ENCODE measurements at places on chromosomes 6 and 20. TPM values are rescaled to one million over a fixed set of nuclear protein-coding genes. Genes with fewer than 3 reads are reported as not detected.
A peak's percentile ranks its signal among the peaks of the same experiment; 100 is the strongest.

The ENPP4 gene
- 8.2 TPM for total RNA-seq

The OPN5 gene
- total RNA-seq = not detected

The NCOA3 gene
- 81.0 TPM for total RNA-seq

The PACRG gene
- total RNA-seq = not detected

The ULBP2 gene
- total RNA-seq = 1.5 TPM

The PAX1 gene
- total RNA-seq = not detected

The OPRM1 gene
- not detected for total RNA-seq

The C6orf52 gene
- total RNA-seq = 1.6 TPM

The ERVFRD-1 gene
- total RNA-seq = not detected

The CALHM4 gene
- total RNA-seq = not detected

The GFRA4 gene
- not detected for total RNA-seq

GRCh38 chr6:148471624-148472159, 129.1 kb downstream of the SASH1 start:
- no peaks in the 10 kb centered on the region for H3K36me3 ChIP-seq
- H3K27ac ChIP-seq = no peak overlapping the region
- H3K27me3 ChIP-seq = peaks cover 27% of the 10 kb centered on the region
- no peaks in the 10 kb centered on the region for H3K4me1 ChIP-seq
- DNase-seq = no peak

DNA sequence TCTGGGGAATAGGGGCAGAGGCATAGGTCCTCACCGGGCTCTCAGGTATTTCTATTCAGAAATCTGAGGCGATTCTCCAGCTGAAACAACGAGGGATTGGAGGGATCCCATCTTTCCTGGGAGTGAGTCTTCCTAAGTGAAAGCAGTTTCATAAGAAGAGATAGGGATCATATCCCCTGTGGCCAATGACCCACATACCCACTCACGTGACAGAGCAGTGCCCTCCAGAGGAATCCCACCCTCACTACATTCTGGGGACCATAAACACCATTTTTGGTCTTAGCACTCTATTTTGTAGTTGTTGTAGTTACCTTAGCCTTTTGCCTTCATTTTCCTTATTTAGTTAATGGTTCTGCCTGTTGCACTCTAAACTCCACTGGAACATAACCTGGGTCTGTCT, 121.1 kb downstream of the GPR63 start:
- no peaks in the 10 kb centered on the region for H3K27me3 ChIP-seq
- H3K36me3 ChIP-seq = no peaks in the 10 kb centered on the region
- H3K4me1 ChIP-seq = no peaks in the 10 kb centered on the region
- no peak overlapping the region for H3K27ac ChIP-seq
- no peak overlapping the region for H3K4me3 ChIP-seq
- DNase-seq = no peak

DNA sequence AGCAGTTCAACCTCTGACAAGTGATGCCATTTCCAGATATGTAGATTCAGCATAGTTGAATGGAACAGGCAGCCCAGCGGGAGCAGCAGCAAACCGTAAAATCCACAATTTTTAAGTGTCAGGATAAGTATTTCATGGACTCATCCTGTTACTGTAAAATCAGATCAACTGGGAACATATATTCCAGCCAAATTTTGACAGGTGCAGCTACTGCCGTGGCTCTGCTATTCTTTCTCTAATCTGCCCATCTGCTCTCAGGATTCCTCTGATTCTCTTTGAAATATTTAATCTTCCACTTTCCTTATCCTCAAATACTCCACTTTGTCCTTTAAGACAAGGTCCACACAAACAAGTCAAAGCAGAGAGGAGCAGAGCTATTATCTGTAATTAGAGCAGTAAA, 245.4 kb upstream of the ASCC3 start:
- H3K4me1 ChIP-seq = no peaks in the 10 kb centered on the region
- no peak overlapping the region for H3K4me3 ChIP-seq
- no peaks in the 10 kb centered on the region for H3K36me3 ChIP-seq
- H3K27ac ChIP-seq = no peak overlapping the region
- DNase-seq = no peak

GRCh38 chr6:91291071-91291470, 704.2 kb upstream of the MAP3K7 start:
- H3K4me3 ChIP-seq = no peak overlapping the region
- DNase-seq = no peak
- no peaks in the 10 kb centered on the region for H3K4me1 ChIP-seq
- H3K27ac ChIP-seq = no peak overlapping the region
- H3K27me3 ChIP-seq = no peaks in the 10 kb centered on the region

DNA sequence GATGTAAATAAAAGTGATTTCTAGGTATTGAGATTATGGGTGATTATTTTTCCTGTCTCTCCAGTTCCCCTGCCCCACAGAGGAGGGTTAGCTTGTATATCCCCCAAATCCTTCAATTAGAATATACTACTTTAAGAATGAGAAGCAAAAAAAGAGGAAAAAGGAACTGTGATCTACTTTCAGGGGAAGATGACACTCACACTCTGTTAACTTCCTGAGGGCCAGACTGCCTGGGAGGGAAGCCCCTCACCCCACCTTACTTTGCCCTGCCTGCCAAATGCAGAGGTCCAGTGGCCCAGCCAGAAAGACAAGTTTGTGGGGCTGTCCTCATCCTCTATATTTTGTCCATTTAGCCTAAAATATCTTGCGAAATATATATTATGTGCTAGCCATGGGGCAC, 9.2 kb upstream of the LY86 start:
- peaks cover 8% of the 10 kb centered on the region for H3K4me1 ChIP-seq
- peaks cover 25% of the 10 kb centered on the region for H3K27me3 ChIP-seq
- peaks cover 4% of the 10 kb centered on the region for H3K36me3 ChIP-seq
- no peak overlapping the region for H3K4me3 ChIP-seq
- no peak for DNase-seq

- no peak overlapping the region for H3K4me3 ChIP-seq
- H3K27me3 ChIP-seq = peaks cover 24% of the 10 kb centered on the region
- no peaks in the 10 kb centered on the region for H3K36me3 ChIP-seq
- H3K4me1 ChIP-seq = peaks cover 20% of the 10 kb centered on the region
Observed at GRCh38 chr20:34311118-34312023, 8.2 kb upstream of the AHCY start.

DNA sequence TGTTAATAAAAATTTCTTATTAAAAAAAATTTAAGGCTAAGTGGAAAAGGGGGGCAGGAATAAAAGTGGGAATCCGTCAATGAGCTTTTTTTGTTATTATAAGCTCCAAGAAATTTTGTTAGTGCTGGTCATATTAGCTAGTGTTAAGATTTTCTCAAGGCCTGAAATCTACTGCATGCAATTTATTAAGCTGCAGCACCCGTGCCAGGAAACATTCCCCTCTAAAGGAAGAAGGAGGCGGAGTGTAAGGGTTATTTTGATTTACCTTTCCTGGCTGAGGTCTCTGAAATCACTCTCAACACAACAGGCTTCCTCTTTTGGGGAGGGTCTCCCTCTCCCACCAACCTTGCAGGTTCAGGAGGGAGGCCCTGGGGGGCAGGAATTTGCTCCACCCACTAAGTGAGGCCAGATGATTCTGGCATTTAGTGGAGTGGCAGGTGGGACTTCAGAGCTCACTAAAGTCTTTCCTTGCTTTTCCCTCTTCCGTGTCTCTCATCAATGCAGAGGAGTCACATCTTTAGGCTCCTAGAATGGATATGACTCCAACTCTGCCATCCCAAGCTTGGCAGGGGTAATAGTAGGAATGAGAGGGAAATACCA, 168.8 kb downstream of the BCAS1 start:
- H3K4me1 ChIP-seq = peaks cover 50% of the 10 kb centered on the region
- no peak overlapping the region for H3K27ac ChIP-seq

DNA sequence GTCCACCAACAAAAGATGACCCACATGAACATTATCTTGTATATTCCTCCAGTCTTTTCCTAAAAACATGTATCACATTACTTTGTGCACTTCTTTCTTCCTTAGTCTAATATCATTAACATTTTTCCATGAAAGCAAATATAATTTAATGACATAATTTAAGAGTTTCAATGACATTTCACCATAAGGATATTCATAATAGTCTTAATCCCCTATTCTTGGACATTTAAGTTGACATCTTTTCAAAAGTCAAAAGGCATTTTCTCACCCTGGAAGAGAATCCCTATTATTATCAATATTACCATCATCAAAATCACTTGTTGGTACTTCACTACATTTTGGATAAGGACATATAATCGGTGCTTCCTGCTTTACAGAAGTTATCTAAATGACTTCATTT, 31.3 kb downstream of the EPHA7 start:
- no peaks in the 10 kb centered on the region for H3K36me3 ChIP-seq
- H3K27ac ChIP-seq = no peak overlapping the region
- DNase-seq = no peak
- no peaks in the 10 kb centered on the region for H3K4me1 ChIP-seq

- no peak overlapping the region for H3K27ac ChIP-seq
- H3K4me1 ChIP-seq = peaks cover 20% of the 10 kb centered on the region
- H3K4me3 ChIP-seq = no peak overlapping the region
- peaks cover 6% of the 10 kb centered on the region for H3K36me3 ChIP-seq
Observed at GRCh38 chr6:107079429-107079828, 35.9 kb downstream of the BEND3 start.

GRCh38 chr6:162625846-162626540, 101.6 kb downstream of the PRKN start:
- H3K4me3 ChIP-seq = no peak overlapping the region
- H3K36me3 ChIP-seq = no peaks in the 10 kb centered on the region
- H3K27ac ChIP-seq = no peak overlapping the region
- H3K4me1 ChIP-seq = no peaks in the 10 kb centered on the region
- no peak for DNase-seq
- H3K27me3 ChIP-seq = no peaks in the 10 kb centered on the region

- no peaks in the 10 kb centered on the region for H3K27me3 ChIP-seq
- no peaks in the 10 kb centered on the region for H3K4me1 ChIP-seq
- H3K27ac ChIP-seq = no peak overlapping the region
- no peak for DNase-seq
- no peak overlapping the region for H3K4me3 ChIP-seq
Observed at GRCh38 chr6:145275787-145276186, 459.5 kb downstream of the EPM2A start.

GRCh38 chr6:63502156-63502555, 70.1 kb upstream of the LOC128125822 start:
- peaks cover 7% of the 10 kb centered on the region for H3K4me1 ChIP-seq
- H3K27me3 ChIP-seq = peaks cover 7% of the 10 kb centered on the region
- DNase-seq = no peak
- no peaks in the 10 kb centered on the region for H3K36me3 ChIP-seq

GRCh38 chr6:2959909-2960719, 11.3 kb downstream of the SERPINB6 start:
- DNase-seq = peak; percentile 5
- no peak overlapping the region for H3K27ac ChIP-seq
- no peaks in the 10 kb centered on the region for H3K4me1 ChIP-seq

GRCh38 chr20:58707770-58708169, 15.2 kb downstream of the NPEPL1 start:
- no peak overlapping the region for H3K4me3 ChIP-seq
- no peak for DNase-seq
- H3K27me3 ChIP-seq = no peaks in the 10 kb centered on the region
- H3K4me1 ChIP-seq = peaks cover 3% of the 10 kb centered on the region

- peak; percentile 43 for DNase-seq
- H3K4me1 ChIP-seq = peaks cover 82% of the 10 kb centered on the region
- H3K27ac ChIP-seq = peak overlapping the region; percentile 77
- H3K36me3 ChIP-seq = peaks cover 43% of the 10 kb centered on the region
- H3K27me3 ChIP-seq = no peaks in the 10 kb centered on the region
Observed at GRCh38 chr6:42339991-42340401, 111.7 kb downstream of the TRERF1 start.

DNA sequence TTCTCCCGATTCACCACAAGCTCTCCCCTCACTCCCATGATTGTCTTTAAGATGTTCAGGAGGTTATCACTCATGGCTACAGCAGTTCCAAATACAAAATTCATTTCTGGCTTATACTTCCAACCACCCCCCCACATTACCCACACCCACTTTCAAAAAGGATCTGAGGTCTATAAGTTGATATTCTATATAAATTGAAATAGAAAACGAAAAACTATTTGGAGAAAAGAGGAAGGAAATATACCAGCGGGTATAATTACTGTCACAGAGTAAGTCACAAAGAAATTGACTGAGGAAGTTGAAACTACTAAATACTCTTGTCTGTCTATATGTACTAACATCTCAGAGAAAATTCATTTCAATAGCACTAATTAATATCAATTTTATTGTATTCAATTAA, 112.7 kb upstream of the TNFAIP3 start:
- no peak overlapping the region for H3K27ac ChIP-seq
- peaks cover 3% of the 10 kb centered on the region for H3K36me3 ChIP-seq
- H3K27me3 ChIP-seq = no peaks in the 10 kb centered on the region
- DNase-seq = no peak
- H3K4me3 ChIP-seq = no peak overlapping the region
- H3K4me1 ChIP-seq = peaks cover 7% of the 10 kb centered on the region

- no peak for DNase-seq
- H3K4me1 ChIP-seq = no peaks in the 10 kb centered on the region
- no peaks in the 10 kb centered on the region for H3K36me3 ChIP-seq
- no peak overlapping the region for H3K27ac ChIP-seq
Observed at GRCh38 chr6:147947521-147947920, 395.1 kb upstream of the SASH1 start.

DNA sequence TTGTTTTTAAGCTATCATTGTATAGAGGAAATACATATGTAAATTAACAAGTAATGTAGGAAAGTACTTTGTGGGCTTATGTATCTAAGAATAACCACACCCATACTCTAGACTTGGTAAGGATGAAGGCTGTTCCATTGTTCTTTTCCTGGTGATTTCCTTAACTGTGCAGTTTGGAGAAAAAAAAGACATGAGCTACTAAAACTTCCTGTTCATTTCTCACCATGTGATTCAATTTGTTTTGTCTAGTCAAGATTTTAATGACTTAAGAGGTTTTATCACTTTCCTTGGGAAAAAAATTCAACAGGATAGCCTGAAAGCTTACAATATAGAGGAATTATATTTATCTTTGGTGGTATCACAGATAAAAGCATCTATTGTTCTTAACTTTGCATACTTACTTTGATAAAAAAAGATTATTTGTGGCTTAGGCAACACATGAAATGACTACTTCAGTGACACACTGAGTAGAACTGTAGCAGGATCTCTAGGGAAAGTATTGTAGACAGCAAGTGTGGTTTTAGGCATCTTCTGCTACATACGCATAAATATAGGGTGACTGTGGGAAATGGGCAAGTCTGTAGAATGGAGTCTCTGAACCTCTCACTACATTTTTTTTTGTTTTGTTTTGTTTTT, 80.3 kb downstream of the GJA1 start:
- no peaks in the 10 kb centered on the region for H3K36me3 ChIP-seq
- H3K4me3 ChIP-seq = no peak overlapping the region
- H3K27me3 ChIP-seq = no peaks in the 10 kb centered on the region

DNA sequence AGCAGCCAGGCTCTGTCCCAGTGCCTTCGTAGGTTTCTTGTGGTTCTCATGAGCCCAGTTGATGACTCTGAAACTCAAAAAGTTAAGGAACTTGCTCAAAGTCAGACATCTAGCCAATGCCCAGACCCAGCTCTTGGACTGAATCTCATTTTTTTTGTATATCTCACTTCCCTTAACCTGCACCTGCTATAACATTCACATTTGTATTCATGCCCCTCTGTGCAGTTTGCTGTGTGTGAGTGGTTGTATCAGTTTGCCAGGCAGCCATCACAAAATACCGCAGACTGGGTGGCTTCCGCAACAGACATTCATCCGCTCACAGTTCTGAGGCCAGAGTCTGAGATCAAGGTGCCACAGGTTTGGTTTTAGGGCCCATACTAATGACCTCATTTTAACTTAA, 49.9 kb downstream of the IPCEF1 start:
- H3K4me1 ChIP-seq = peaks cover 9% of the 10 kb centered on the region
- peaks cover 22% of the 10 kb centered on the region for H3K27me3 ChIP-seq
- DNase-seq = no peak
- H3K4me3 ChIP-seq = no peak overlapping the region
- H3K27ac ChIP-seq = no peak overlapping the region

GRCh38 chr6:133034509-133035206, 206.5 kb upstream of the EYA4 start:
- H3K4me3 ChIP-seq = no peak overlapping the region
- no peak overlapping the region for H3K27ac ChIP-seq
- no peak for DNase-seq
- H3K36me3 ChIP-seq = no peaks in the 10 kb centered on the region
- no peaks in the 10 kb centered on the region for H3K27me3 ChIP-seq
